CD4-positive, alpha-beta T cell treated with Interleukin-6 for 4 hours (primary cell): ENCODE measurements at places on chromosomes 13 and 19.

- DNase-seq: no peak
Measured at GRCh38 chr19:40627486-40628279, 26.5 kb downstream of the LTBP4 start.

GRCh38 chr19:10088949-10089554, 2.9 kb downstream of the SHFL start:
- no peak for DNase-seq

GRCh38 chr19:17406046-17406886, 836 bp upstream of the BST2 start:
- DNase-seq: peak; percentile 14

DNA sequence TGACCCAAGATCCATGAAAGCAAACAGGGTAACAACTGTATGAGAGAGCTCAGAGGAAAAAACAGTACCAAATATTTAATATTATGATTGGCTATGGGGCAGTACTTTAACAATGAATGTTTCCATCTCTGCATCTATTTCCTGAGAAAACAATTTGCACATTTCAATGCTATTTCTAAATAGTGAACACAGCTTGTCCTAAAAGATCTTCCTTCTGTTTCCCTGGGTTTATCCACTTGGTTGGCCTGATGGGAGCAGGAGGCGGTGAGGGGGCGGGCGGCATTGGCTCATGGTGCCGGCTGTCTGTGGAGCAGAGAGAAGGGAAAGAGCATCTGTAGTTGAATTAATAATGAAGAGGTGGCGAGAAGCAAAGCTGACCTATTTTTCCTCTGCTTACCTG, 291.4 kb downstream of the DCLK1 start:
- no peak for DNase-seq

DNA sequence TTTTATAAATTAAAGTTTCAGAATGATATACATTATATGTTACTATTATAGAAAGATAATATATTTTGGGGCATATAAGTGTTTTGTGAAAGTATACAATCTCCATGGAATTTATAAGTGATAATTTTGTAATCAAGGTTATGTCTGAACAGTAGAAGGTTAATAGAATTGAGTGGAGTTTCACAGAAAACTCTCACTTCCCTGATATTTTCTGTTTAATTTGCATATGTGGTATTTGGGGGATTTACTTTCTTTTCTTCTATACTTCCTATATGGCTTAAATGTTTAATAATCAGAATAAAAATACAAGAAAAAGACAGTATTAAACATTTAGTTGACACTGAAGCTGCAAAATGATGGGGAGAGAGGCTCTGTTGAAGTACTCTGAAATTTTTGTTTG, 848.5 kb downstream of the DACH1 start:
- DNase-seq: no peak

GRCh38 chr13:44053208-44053607, 173.5 kb downstream of the LACC1 start:
- DNase-seq: no peak

GRCh38 chr19:49857061-49857837, 6.3 kb downstream of the PTOV1 start:
- peak; percentile 1 for DNase-seq

- no peak for DNase-seq
Measured at GRCh38 chr19:10043286-10043927, 30.1 kb downstream of the RDH8 start.
